NCI-H524 (cell line): ENCODE measurements at places on chromosomes 1 and 21.
A peak's percentile ranks its signal among the peaks of the same experiment; 100 is the strongest.

DNA sequence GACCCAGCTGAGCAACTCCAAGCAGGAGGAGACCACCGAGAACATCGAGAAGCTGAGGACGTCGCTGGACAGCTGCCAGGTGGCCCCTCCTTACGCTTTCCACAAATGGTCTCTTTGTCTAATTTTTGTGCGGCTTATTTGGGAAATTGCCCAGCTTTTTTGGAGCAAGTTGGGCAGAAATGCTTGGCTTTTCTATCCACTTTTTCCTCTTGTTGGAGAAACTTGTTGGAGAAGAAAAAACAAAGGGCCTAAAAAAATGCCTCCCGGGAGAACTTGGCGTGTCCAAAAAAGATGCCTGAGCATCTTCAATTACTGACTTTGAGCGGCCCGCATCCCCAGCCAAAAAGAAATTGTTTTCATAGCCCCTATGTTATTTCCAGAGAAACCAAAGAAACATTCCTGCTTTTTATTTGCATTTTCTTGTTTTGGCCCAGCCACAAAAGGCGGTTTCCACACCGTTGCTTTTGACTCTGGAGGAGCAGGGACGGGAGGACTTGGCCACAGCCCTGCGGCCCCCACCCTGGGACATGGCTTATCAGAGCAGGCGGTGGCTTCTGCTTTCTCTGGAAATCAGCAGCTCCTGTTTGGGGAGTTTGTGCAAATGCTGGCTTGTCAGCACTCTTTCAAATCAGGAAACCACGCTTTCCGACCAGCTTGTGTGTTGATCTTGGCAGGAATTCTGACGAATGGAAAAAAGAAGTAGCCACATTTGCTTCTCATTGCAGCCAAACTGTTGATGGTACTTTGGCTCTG, 81.2 kb upstream of the EFHD2 start:
- DNase-seq = no peak

DNA sequence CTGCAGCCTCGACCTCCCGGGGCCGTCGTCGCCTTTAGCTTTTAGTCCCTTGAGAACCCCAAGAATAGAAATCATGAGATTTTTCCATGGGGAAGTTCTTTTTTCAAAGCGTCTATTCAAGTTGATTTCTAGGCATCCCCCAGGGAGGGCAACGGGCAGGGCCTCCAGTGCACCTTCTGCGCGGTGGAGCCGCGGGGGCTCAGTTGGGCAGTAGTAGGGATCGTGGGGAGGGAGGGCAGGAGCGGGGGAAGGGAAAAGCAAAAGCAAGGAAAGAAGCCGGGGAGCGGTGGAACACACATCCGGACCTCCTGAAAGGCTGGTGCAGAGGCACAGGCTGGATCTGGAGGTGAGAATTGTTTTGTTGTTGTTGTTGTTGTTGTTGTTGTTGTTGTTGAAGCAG, 103.4 kb downstream of the PPIAL4G start:
- DNase-seq = no peak

DNA sequence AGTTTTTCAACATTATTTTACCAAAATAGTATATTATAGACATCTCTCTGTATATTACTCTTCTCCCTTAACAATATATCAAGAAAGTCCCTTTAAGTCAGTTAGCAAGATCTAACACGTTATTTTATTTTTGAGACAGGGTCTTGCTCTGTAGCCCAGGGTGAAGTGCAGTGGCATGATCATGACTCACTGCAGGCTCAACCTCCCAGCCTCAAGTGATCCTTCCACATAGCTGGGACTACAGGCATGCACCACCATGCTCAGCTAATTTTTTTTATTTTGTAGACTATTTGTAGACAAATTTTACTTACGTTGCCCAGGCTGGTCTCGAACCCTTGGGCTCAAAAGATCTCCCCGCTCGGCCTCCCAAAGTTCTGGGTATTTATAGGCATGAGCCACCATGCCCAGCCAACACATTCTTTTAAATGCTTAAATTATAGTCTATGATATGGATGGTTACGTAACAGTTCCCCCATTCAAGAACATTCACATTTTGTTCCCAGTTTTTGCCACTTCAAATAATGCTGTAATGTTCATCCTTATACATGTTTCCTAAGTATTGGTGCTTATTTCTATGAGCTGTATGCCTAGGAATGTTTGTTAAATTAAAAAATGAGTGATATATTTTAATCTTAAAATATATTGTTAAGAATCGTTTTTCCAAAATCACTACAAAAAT, 70.4 kb downstream of the TUT4 start:
- DNase-seq = no peak

- peak; percentile 33 for DNase-seq
Measured at GRCh38 chr1:116365353-116365780, 7.7 kb upstream of the ATP1A1 start.

DNA sequence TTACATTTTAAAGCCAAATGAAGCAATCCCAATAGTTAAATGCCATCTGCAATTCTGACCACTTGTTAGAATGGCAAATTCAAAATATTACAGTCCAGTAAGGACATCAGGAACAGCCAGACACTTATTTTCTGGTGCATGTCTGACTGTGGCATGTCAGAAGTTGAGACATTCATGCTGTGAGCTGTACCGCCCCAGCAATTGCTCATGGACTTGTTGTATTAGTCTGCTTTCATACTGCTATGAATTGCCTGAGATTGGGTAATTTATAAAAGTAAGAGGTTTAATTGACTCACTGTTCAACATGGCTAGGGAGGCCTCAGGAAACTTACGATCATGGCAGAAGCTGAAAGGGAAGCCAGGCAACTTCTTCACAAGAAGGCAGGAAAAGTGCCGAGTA, 19.1 kb downstream of the DDAH1 start:
- no peak for DNase-seq
